ENCODE measurements at places on chromosomes 1 and 21.

GRCh38 chr1:3811595-3811911 lies 15.3 kb upstream of the LRRC47 start:
- DNase-seq: no peak

GRCh38 chr1:151716405-151716762 lies 219 bp downstream of the CELF3 start:
- no peak for DNase-seq

GRCh38 chr1:92857817-92858216 lies 26.0 kb downstream of the RPL5 start:
- no peak for DNase-seq

GRCh38 chr1:244060117-244060516 lies 9.0 kb downstream of the ZBTB18 start:
- DNase-seq: no peak

DNA sequence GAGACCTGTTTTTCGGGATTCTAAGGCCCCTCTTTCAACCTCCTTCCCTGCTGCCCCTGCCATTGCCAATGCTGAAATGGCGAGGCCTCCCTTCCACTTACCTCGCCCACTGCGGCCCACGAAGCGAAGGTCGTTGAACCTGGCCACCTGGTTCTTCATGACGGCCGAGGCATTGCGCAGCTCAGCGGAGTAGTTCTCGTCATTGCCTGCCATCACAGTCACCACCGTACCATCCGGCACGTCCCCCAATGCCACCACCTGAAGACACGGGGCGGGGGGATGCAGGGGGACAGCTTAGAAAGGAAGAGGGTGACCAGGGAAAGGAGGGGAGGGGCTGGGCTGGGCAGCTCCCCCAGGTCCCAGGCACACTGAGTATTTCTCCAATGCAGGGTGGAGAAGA lies 2.6 kb downstream of the RUNX3 start:
- no peak for DNase-seq

DNA sequence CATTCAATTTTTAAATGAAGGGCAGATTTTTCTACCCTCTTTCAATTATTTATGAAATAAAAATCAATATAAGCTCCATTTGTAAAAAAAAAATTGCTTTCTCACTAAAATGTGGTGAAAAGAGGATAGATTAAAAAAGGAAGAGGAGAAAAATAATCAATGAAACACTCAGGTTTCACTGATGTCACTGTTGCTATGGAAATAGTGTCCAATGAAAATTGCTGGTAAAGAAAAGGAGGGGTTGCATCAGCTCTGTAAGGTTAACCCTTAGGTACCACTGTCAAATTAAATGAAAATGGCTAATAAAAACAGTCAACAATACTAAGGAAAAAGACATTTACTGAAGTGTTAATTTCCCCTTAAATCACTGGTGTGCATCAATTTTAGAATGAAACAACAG lies 91.6 kb upstream of the TTC39A start:
- DNase-seq: no peak

GRCh38 chr1:14862114-14862771 lies 263.8 kb downstream of the KAZN start:
- DNase-seq: no peak

- DNase-seq: no peak
Measured at GRCh38 chr1:212229654-212230053, 55.6 kb upstream of the PPP2R5A start.

GRCh38 chr1:192936313-192937018 lies 122.7 kb downstream of the UCHL5 start:
- DNase-seq: no peak

Data from activated CD4-positive, alpha-beta T cell treated with anti-CD3 and anti-CD28 coated beads for 1 hour (primary cell).